Nephron progenitor cell (in vitro differentiated cells): ENCODE measurements at places on chromosomes 1 and 21.

GRCh38 chr1:113579256-113580018 is 179.8 kb downstream of the PHTF1 start:
- no peak for DNase-seq
- no peaks in the 10 kb centered on the region for H3K27me3 ChIP-seq
- no peak overlapping the region for H3K27ac ChIP-seq
- H3K4me1 ChIP-seq: no peaks in the 10 kb centered on the region
- H3K4me3 ChIP-seq: no peak overlapping the region

GRCh38 chr21:37224861-37225839 is 42.0 kb downstream of the VPS26C start:
- H3K27me3 ChIP-seq: peaks cover 5% of the 10 kb centered on the region
- DNase-seq: no peak
- no peak overlapping the region for H3K4me3 ChIP-seq
- H3K27ac ChIP-seq: no peak overlapping the region

DNA sequence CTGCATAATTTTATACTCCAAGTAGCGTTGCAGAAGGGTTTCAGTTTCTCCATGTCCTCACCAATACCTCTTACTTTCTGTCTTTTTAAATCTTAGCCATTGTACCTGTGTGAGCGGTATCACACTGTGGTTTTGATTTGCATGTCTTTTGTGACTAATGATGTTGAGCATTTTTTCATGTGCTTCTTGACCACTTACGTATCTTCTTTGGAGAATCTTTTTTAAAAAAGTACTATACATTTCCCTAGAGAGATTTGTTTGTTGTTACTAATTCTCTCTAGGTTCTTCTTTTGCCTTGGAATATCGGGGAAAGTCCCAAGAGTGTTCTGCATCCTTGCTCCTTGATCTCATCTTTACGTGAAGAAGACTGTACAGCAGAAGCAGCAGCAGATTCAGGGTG is 81.8 kb upstream of the WARS2 start:
- peaks cover 9% of the 10 kb centered on the region for H3K27me3 ChIP-seq
- H3K4me3 ChIP-seq: no peak overlapping the region
- no peak for DNase-seq
- no peaks in the 10 kb centered on the region for H3K36me3 ChIP-seq

- H3K27ac ChIP-seq: peak overlapping the region; percentile 97
- H3K4me1 ChIP-seq: peaks cover 33% of the 10 kb centered on the region
- peaks cover 2% of the 10 kb centered on the region for H3K27me3 ChIP-seq
- H3K4me3 ChIP-seq: no peak overlapping the region
- no peak for DNase-seq
Measured at GRCh38 chr1:1826356-1827088, 48.3 kb upstream of the NADK start.

- no peak overlapping the region for H3K27ac ChIP-seq
- peaks cover 2% of the 10 kb centered on the region for H3K27me3 ChIP-seq
- no peak for DNase-seq
- no peak overlapping the region for H3K4me3 ChIP-seq
- H3K36me3 ChIP-seq: peaks cover 6% of the 10 kb centered on the region
Measured at GRCh38 chr1:11746092-11746491, 10.2 kb downstream of the AGTRAP start.
